ENCODE measurements at places on chromosomes 6 and 20.
A peak's percentile ranks its signal among the peaks of the same experiment; 100 is the strongest.

DNA sequence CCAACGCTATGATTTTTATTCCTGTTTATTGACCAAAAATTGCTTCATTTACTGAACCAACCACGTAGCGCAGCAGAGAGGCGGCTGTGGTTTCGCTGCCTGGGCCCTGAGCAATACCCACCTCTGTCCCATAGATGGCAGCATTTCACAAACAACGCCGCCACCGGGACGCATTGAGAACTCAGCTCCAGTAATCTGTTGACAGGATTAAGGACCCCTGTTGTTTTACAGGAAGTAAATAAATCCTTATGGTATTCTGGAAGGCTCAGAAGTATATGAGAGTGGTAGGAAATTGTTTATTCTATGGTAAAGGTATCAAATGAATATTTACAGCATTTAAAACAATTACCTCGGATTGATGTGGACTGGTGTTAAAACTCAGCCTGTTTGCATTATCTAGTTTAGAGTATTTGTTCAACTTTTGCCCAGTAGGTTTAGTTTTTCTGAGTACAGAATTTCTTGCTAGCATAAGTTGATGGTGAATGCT lies 547.9 kb upstream of the SLC35B3 start:
- DNase-seq = no peak

DNA sequence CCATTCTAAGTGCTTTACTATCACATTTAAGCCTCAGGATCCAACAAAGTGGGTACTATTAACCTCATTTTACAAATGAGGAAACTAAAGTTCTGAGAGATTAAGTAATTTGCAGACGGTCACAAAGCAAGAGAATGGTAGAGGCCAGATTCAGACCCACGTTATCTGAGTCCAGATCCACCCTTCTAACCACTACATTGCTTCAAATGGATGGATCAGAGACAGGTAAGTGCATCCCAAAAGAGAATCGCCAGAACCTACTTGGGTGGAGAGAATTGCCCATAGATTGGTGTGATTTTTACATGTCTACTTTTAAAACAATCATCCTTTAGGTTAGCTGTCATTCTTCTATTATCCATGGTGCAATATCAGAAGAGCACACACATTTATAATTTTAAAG lies 7.1 kb downstream of the MAN1A1 start:
- DNase-seq = no peak

- DNase-seq = no peak
These were observed 105.7 kb downstream of the CRYBG1 start for GRCh38 chr6:106466211-106466610.

- no peak for DNase-seq
These were observed 102.2 kb upstream of the PTCHD4 start for GRCh38 chr6:48213076-48213788.

GRCh38 chr20:51607170-51607569 lies 64.7 kb upstream of the NFATC2 start:
- DNase-seq = no peak

DNA sequence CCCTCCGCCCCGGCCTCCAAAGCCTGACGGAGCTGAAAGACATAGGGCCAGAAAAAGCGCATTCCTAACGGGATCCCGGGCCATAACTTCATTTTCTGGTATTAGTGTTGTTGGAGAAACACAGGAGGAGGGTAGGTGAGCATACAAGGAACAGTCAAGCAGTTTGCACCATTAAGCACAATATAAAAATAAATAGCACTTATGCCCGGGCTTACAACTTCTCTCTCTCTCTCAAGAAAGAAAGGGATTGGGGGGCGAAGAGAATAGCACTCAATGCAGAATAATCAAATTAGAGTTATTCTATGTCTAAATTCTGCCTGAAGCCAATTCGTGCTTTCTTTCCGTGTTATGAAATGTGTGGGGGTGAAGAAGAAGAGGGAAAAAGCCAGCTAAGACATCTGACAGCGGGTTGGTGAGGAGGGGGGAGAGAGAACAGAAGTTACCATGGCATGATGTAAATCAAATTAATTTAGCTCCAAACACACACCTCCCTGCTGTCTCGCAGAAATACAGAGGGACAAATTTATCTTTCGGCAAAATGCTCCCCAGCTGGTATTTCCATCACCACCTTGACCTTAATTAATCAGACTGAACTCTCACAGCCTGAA lies 508 bp upstream of the METTL24 start:
- DNase-seq = no peak

DNA sequence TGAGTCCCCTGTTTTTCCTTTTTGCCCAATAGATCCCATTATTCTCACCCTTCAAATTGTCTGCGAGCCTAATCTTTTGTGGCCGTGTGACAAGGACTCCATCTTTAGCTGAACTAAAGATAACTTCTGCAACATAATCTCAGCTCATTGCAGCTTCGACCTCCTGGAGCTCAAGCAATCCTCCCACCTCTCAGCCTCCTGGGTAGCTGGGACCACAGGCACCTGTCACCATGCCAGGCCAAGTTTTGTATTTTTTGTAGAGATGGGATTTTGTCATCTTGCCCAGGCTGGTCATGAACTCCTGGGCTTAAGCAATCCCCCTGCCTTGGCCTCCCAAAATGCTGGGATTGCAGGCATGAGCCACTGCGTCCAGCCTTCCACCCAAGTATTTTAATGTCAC lies 161.0 kb downstream of the GJA1 start:
- DNase-seq = no peak

DNA sequence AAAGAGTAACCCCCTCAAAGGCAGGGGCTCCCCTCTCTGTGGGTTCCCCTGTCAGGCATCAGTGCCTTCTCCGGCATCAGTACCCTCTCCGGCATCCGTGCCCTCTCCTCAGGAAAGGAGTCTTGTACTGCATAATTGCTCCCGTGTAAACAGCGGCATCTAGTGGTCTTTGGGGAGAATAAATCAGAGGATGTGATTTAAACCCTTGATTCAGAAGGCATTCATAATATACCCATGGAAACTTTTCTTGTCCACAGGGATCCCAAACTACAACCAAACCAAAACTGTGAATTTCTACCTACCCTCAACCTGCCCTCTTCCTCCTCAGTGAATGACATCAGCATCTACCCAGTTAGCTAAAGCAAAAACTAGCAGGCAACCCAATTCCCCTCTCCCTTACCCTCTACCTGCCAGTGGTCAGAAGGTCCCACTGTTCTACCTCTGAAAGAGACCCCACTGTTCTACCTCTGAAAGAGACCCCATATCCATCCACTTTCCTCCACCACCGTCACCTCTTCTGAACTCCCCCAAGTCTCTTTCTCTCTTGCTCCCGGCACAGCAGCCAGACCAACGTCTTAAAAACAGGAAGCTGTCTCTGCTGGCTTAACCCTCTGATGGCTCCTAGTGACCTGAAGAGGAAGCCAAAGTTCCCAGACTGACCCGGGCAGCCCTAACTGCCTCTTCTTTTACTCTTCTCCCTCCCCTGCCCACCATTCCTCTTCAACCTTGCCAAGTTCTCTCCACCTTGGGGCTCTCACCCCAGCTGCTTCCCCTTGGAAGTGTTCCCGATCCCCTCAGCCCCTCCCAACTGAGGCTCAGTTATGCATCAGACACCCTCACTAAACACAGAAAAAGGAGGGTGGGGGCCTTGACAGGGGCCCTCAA lies 27.2 kb downstream of the UBE2V1 start:
- DNase-seq = no peak

DNA sequence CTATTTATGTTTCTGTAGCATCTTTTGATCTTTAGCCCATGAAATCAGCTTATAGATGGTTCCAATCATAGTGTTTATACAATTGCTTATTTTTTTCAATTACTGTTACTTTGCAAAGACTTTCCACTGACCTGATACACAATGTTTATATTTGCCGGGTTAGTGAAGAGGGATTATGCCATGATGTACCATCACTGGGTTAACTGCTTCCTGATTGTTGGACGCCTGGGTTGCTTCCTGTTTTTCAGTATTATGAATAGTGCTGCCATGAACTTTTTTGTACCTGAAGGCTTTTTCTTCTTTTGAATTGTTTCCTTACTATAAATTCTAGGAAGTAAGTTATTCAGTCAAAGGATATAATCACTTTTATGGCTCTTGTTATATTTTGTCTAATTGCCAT lies 6.9 kb downstream of the MANBAL start:
- no peak for DNase-seq

DNA sequence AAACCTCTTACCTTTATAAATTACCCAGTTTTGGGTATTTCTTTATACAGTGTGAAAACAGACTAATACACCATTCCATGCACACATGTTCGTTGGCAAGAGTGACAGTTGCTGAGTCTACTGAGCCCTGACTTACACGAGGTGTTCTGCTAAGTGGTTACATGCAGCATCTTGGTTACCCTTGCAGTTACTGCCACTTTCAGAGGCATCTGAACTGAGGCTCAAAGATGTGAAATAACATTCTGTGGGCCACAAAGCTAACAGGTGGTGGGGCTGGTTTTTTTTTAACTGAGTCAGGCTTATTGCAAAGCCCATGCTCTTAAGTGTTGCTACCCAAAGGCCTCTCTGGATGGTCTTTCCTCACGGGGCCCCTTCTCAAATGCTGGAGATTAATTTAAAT lies 54.4 kb upstream of the GTSF1L start:
- no peak for DNase-seq

- DNase-seq = no peak
These were observed 1.6 kb upstream of the ZCCHC3 start for GRCh38 chr20:295804-296203.

- DNase-seq = no peak
These were observed 234.2 kb downstream of the NRN1 start for GRCh38 chr6:5772408-5773120.

GRCh38 chr6:168590406-168590805 lies 149.4 kb downstream of the SMOC2 start:
- DNase-seq = no peak

- DNase-seq = no peak
These were observed 69.6 kb downstream of the AFG1L start for GRCh38 chr6:108364470-108364869.

- peak; percentile 20 for DNase-seq
These were observed 5.2 kb downstream of the FNDC1 start for GRCh38 chr6:159174263-159174969.

GRCh38 chr6:48471326-48471725 lies 360.3 kb upstream of the PTCHD4 start:
- no peak for DNase-seq

- DNase-seq = no peak
These were observed 274.0 kb upstream of the PREP start for GRCh38 chr6:105676857-105677256.

DNA sequence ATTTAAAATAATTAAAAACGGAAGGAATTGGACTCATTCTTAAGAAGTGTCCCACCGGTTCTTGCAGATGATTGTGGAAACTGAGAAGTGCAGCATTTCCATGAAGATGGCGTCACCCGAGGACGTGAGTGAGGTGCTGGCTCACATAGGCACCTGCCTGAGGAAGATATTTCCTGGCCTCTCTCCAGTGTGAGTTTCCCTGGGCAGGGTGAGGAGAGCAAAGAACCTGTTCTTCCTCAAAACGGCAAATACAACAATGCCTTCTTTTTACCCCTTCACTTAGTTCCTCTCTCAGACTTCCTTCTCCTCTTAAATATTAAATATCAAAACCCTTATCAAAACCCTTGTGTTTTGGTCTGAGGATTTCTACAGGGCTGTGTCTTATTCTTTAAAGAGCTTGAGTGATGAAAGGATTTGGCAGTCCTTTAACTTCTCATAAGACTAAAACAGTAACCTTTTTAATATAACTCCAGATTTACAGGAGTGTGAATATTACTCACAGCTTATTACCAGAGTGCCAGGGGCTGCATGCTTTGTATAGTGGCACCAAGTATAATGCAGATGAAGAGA lies 156.3 kb downstream of the CARMIL1 start:
- DNase-seq = no peak

DNA sequence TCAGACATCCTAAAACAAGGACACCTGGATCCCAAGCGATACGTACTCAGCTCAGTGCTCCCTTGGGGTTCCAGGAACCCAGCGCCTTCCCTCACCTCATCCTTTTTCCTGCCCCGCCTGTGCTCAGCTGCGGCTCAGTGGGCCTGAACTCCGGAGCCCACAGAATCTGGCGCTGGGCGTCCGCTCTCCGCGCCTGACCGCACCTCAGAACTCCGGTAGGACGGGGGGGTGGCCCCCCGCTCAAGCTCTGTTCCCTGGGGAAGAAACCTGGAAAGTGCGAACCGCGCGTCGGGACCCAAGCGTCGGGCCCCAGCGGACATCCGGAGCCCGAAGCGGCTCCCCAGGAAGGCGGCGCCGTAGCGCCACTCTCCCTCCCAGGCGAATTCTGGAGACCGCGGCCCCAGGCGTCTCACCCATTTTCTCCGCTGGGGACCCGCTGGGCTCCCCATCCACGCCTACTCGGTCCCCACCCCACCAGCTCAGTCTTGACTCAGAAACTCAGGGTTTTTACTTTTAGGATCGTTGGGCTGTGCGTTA lies 336 bp upstream of the LY6G5C start:
- no peak for DNase-seq

GRCh38 chr6:115544765-115545671 lies 515.7 kb downstream of the FRK start:
- DNase-seq = no peak

DNA sequence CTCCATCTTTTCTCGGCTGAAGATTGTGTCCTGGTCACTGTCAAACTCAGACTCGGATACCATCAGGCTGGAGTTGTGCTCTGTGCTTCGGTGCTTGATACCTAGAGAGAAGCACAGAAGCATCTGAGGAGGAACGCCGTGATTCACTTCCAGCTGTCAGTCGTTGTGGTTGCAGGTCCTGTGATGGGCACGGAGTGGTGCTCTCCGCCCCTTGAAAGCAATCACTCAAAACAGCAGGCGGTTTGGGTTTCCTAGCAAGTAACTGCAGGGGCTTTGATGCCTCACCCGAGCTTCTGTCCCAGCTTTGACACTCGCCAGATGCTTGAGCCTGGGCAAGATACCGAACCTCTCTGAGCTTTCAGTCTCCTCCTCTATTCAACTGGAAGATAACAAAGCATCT lies 52.5 kb downstream of the ALDH5A1 start:
- no peak for DNase-seq

GRCh38 chr20:37453288-37453687 lies 67.8 kb upstream of the NNAT start:
- no peak for DNase-seq

DNA sequence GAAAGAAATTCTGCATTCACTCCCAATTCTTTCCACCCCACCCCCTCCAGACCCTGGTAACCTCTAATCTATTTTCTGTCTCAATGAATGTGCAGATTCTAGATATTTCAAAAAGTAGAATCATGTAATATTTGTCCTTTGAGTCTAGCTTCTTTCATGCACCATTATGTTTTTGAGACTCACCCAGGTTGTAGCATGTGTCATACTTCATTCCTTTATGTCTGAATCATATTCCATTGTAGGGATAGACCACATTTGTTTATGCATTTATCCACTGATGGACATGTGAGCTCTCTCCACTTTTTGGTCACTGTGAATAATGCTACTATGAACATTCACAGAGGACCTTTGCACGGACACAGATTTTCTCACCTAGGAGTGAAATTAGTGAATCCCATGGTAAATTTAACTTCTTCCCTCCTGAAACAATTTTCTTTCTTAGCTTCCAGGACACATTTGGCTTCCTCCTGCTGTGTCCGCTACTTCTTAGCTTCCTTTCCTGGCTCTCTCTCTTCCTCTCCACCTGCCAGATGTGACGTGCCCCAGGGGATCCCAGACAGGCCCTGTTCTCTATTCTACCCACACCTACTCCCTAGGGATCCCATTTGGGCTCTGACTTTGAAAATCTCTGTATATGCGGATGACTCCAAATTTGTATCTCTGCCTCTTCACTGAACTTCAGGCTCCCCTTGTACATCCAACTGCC lies 24.1 kb upstream of the ARFGEF2 start:
- DNase-seq = no peak
